ENCODE measurements at places on chromosomes 4 and X.

- no peak for DNase-seq
Observed at GRCh38 chr4:148196164-148196563, 246.1 kb downstream of the NR3C2 start.

DNA sequence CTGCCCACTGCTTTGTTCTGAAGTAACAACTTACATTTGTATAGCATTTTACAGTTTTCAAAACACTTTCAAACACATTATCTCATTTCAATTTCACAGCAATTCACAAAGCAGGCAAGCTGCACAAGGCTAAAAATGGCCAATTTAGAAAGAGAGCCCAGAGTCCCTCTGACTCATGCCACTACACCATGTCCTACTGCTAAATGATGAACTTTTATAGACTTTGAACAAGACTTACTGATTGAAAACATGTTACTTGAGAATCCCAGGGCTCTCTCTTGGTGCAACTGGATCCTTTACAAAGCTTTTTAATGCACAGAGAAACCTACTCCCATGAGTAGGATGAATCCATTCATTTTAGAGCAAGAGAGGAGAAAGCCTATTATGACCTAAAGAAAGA, 5.8 kb upstream of the G3BP2 start:
- DNase-seq: no peak

GRCh38 chrX:117680286-117680685, 436.3 kb downstream of the KLHL13 start:
- DNase-seq: no peak

- DNase-seq: no peak
Observed at GRCh38 chrX:100944601-100945000, 15.9 kb upstream of the XKRX start.

- no peak for DNase-seq
Observed at GRCh38 chr4:3478446-3479357, 15.6 kb downstream of the DOK7 start.

- DNase-seq: no peak
Observed at GRCh38 chr4:129863206-129863605, 767.3 kb downstream of the C4orf33 start.

DNA sequence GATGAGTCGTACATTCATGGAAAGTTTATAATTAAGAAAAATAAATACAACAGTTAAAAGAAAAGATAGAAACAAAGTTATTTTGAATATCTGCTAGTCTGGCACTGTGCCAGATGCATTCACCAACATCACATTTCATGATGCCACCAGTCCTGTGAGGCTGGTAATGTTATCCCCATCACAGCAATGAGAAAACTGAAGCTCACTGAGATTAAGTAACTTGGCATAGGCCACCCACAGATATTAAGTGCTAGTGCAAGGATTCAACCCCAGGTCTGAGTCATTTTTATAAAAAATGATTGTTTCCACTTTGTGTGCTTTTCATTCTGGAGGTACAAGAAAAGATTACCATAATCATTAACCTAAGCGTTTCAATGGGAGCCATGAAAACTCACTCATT, 65.0 kb upstream of the IL15 start:
- no peak for DNase-seq

GRCh38 chr4:52998413-52998812, 136.3 kb downstream of the RASL11B start:
- no peak for DNase-seq

DNA sequence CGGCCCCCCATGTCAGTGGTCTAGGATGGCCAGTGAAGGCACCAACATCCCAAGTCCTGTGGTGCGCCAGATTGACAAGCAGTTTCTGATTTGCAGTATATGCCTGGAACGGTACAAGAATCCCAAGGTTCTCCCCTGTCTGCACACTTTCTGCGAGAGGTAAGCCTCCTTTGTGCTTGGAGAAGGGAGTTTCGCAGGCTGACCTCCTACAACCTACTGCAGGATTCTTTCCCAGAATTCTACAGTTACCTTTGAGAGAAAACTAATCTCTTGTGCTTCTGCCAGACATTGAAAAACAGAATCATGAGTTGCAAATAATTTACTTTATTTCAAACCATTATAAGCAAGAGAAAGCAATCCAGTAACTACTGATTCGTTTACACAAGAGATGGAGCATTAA, 66.1 kb downstream of the TRIM2 start:
- DNase-seq: no peak

DNA sequence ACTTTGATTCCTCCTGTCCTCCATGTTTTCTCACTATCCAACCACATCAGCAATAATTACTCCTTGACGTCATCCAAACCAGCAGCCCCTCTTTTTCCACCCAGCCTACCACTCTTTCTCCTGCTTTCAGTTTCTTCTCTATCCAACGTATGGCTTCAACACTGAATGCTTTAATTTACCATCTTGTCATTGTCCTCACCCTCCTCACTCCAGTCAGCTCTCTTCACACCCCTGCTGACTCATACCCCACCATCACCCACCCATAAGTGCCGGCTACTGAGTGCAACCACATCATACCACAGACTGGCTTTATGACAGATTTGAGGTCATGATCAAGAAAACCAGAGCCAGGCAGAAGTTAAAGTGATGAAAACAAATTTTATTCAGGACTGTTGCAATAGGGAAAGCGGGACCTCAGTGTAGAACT, 9.8 kb upstream of the ANXA5 start:
- DNase-seq: peak; percentile 63

DNA sequence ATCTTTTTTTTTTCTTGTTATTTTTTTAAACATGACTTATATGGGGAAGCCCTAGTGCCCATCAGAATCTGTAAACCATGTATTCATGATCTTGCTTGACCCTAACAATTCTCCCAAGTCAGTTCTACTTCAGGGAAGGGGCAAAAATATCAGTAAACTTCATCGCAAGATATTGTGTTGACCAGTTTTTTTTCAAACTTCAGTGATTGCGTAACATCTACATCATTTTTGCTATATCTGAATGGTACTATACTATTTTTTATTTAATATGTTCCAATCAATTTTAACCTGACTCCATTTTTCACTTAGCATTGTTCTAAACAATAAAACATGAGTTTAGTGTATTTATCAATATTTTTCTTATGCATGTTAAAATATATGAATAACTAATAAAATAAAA, 221.2 kb downstream of the NKX6-1 start:
- no peak for DNase-seq

DNA sequence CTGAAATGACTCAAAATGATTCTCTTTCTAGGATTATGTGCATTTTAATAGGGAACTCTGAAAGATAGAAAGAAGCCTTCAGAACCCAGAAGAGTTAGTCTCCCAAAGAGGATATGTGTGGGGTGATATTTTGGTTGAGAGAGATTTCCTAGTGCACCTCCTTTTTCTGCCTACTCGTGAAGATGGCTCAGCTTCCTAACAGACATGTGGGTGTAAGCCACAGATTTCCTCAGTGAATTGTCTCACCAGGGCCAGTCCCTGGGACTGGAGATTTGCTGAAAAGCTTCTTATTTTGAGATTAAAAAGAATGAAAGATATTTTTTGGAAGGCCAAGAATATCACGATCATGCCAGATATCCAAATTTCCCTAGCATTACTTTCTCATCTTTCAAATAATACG, 42.8 kb downstream of the MAGEB17 start:
- no peak for DNase-seq

- no peak for DNase-seq
Observed at GRCh38 chr4:41067369-41067768, 147.0 kb downstream of the APBB2 start.

DNA sequence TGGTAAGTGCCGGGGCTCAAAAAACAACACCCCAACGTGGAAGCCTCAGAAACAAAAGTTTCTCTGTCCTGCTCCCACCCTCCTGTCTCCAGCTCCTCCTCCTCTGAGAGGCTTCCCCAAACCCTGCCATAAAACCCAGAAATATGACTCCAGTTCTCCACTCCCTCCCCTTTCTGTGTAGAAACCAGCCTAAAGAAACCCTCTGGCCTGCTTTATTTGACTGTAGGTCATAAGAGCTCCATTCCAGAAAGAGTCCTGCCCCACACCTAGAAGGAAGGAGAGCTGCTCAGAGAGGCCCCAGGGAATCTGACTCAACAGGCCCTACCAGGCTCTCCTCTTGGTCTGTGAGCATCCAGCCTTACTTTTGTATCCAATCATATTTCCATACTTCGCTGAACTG, 872 bp upstream of the S100P start:
- DNase-seq: no peak

GRCh38 chr4:95044324-95044837, 286.6 kb downstream of the BMPR1B start:
- no peak for DNase-seq

GRCh38 chrX:135531813-135532212, 11.4 kb downstream of the INTS6L start:
- no peak for DNase-seq

DNA sequence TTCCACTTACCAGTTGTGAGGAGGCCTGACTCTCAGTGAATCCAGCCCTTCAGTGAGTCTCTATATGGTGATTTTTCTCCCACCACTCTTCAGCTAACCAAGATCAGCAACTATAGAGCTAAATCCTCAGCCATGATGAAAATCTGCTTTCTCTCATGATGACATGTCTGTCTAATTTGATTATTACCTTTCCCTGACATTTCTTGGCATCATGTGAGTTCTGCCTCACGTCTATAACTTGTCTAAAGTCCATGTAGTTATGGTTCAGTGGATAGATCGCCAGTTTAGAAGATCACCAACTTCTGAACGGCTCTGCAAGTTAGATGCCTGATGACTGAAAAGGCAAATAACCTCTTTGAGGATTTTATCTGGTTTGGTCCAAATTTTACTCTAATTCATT, 14.9 kb upstream of the DCAF8L1 start:
- no peak for DNase-seq

- no peak for DNase-seq
Observed at GRCh38 chrX:118726887-118727685, at the start of gene IL13RA1. Gene IL13RA1, plus strand, starts transcription at chrX:118727606. Its CDS starts 33 bp downstream, at chrX:118727639.

DNA sequence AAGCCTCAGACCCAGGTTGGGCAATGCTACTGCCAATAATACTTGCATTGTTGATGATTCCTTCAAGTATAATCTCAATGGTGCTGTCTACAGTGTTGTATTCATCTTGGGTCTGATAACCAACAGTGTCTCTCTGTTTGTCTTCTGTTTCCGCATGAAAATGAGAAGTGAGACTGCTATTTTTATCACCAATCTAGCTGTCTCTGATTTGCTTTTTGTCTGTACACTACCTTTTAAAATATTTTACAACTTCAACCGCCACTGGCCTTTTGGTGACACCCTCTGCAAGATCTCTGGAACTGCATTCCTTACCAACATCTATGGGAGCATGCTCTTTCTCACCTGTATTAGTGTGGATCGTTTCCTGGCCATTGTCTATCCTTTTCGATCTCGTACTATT, 7.4 kb downstream of the LPAR4 start:
- no peak for DNase-seq

DNA sequence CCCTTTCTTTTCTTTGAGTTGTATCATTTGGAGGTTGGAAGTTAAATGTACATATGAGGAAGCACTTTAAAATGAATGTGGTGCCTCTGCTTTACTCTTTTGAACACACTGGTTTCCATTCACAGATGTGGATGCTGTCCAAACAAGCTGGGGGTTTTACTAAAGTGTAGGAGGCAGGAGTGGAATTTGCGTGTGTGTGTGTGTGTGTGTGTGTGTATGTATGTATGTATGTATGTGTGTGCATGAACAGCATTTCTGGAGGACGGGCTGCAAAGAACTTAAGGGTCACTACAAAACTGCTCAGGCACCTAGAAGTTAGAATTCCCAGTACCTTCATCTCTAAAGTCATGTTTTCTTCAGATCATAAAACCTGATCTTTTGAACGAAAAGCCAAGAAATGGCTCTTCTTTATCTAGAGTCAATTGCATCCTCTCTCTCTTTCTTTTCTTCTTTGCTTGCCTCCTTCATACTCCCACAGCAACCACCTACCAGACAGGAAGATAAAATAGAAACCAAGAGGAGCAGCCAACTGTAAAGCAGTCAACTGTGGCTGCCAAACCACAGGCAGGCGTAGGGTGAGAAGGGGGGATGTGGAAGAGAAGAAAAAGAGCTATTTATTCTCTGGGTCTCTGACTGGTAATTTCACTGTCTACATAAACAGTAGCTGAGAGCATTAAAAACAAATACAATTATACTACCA, 177.0 kb upstream of the RASGEF1B start:
- DNase-seq: no peak

DNA sequence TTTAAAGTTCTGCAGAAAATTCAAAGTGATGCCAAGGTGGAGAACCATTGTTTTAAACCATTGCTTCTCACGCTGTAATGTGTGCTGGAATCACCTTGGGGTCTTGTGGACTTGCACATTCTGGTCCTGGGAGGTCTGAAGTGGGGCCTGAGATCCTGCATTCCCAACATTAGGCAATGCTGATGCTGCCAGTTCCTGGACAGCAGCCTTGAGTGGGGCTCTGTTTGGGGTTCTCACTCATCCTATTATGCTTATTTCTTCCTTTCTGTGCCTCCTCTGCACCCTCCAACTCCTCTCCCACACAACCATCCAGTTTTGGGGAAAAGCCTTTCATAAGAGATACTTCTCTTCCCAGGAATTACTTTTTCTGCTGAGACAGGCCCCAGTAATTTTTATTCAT, 44.2 kb upstream of the RASSF6 start:
- DNase-seq: no peak

GRCh38 chrX:120575379-120576114, 14.8 kb upstream of the CUL4B start:
- DNase-seq: no peak

DNA sequence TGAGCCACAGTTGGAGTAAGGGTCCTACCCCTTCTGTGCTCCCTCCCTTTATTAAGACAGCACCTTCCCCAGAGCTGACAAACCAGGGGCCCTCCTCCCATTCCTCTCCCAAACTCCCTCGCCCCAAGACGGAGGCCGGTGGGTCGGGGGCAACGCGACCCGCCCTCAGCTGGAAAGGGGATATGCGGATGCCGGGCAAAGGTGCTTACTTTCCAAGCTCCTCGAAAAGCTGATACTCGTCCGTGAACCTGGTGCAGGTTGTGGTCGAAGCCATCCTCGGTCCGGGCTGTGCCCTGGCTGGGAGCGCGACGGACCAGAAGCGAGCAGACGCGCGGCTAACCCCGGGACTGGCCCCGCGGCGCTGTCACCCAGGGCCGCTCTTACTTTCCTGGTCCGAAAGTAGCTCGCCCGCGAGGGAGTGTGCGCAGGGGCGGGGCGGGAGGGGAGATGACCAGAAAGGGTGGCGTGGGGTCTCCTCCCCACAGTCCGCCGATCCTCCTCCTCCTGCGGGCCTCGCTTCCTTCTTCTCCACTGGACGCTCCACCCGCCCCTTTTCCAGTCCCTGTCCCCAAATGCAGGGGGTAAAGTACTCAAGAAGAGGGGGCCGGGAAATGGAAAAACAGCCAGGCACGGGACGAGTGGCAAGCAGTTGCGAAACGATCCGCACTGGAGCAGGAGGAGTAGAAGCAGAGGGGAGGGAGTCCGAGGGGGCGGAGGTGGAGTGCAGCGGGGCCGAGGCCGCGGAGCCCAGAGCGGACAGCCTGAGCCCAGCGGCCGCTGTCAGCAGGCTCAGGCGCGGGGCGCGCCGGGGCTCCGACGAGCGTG, 531 bp downstream of the CAMK2D start:
- no peak for DNase-seq

- DNase-seq: no peak
Observed at GRCh38 chrX:148316446-148316845, 184.0 kb upstream of the AFF2 start.

GRCh38 chr4:95220205-95221175, 328.3 kb downstream of the UNC5C start:
- DNase-seq: no peak

- no peak for DNase-seq
Observed at GRCh38 chr4:35238793-35239192, 1005.5 kb downstream of the ARAP2 start.
